SK-N-DZ (cell line): ENCODE measurements at places on chromosomes 5 and 9.

DNA sequence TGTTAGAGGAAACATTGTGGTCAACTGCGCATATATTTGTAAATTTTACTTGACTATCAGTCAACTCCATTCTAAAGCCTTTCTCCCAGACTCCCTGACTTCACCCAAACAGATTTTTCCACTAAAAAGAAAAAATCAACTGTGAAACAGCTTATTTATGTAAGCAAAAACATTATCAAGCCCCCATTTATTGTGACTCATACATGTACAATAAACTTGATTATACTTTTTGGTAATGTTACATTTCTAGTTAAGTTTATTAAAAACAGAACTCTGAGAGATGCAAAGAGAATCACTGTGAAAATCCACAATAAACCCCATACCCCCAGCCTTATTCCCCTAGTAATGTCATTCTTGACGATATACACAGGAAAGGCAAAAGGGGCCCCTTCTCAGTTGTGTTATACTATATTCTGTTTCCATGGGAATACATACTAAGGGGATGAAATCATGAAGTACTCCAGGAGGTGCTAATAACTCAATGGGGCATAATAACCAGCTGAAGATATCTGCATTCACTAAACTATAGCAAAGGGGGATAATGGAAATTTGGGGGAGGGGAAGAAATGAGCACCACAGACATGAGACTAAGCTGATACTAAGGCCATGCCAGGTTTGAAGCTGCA lies 616.0 kb downstream of the ACTL7B start:
- no peak for DNase-seq

- DNase-seq = no peak
Observed at GRCh38 chr5:42377496-42377895, 45.7 kb upstream of the GHR start.

DNA sequence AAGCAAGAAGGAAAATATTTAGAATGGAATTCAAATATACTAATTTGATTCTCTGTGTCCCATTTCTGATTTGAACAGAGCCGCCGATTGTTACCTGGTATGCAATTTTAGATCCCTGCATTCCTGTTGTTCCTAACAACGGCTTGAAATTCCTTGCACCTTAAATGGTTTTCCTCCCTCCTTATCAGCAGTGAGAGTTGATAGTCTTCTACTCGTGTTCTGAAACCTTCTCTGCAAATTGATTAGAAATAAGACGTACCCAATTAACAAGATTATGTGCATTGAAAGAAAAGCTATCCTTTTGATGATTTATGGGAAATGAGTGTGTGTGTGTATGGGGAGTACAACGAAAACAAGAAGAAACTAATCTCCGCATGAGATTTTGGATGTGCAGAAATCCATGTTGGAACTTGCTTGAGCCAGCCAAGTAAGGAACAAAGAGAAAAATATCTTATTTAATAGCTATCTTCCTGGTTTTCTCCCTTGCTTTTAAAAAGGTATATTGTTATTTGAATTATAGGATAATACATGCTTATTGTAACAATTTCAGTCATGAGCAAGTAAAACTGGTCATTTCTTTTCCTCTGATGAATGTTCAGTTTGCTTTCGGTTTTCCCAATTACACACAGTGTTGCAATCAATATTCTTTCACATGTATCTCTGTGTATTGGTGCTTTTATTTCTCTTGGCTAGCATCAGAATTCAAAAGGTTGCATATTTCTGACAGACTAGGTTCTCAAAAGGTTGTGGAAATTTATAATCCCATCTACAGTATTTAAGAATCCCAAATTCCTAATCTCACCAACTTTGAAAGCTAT lies 211.1 kb upstream of the ACTBL2 start:
- DNase-seq = no peak

DNA sequence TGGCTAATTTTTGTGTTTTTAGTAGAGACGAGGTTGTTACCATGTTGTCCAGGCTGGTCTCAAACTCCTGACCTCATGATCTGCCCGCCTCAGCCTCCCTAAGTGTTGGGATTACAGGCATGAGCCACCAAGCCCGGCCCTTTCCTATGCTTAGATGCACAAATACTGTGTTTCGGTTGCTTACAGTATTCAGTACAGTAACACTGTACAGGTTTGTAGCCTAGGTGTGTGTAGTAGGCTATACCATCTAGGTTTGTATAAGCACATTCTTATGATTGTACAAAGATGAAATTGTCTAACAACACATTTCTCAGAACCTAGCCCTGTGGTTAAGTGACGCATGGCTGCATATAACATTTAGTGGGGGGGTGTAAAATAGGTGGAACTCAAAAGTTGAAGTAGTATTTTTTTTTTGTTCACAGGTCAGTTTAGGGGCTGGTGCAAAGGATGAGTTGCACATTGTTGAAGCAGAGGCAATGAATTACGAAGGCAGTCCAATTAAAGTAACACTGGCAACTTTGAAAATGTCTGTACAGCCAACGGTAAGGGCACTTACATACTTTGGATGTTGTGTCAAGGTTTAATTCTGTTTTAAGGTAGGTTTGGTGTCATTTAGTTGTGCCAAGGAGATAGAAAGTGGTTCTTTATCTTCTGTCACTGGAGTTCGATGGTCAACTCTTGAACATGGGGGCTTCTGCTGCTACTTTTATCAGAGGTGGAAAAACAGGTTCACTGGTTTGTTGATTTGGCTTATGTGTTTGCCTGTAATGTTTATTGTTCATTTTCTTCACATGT lies 3.4 kb downstream of the NPM1 start:
- no peak for DNase-seq

DNA sequence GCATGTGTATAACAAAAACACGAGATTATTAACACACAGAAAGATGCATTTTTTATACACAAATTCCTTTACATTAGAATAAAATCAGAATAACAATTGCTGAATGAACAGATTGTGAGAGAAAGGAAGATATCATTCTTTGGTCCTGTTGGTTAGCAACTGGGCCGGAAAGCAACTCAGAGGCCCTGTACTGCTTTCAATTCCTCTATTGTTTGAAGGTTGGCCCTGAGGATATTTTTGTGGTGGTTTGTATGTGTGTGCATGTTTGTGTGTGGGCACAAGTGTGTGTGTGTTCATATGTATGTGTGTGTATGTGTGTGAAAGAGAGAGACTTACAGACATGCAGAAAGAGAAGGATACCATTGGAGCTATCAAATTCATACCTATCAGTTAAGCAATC lies 356.8 kb upstream of the DMAC1 start:
- DNase-seq = no peak

GRCh38 chr9:70616228-70616990 lies 202.0 kb upstream of the KLF9 start:
- DNase-seq = peak; percentile 35

DNA sequence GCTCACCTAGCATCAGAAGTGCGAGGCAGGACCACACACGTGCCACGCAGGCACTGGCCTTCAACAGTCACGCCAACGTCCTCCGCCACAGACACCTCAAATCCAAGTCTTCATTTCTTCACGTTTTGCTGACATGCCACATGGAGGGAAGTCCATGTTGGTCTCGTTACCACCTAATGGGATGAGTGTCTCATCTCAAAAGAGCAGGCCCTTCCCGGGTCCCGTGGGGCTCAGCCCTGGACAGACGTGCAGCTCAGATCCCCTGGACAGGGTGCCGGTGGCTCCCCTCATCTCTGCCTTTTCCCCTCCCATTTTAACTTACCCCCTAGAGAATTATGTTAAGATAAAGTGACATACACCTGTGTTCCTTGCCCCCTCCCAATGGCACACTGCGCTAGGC lies 76.8 kb downstream of the MRPL36 start:
- no peak for DNase-seq

GRCh38 chr9:7234144-7234543 lies 476.4 kb downstream of the KDM4C start:
- DNase-seq = no peak

GRCh38 chr9:135644631-135645218 lies 5.4 kb upstream of the GLT6D1 start:
- no peak for DNase-seq
